ENCODE measurements at places on chromosomes 11 and 22.

DNA sequence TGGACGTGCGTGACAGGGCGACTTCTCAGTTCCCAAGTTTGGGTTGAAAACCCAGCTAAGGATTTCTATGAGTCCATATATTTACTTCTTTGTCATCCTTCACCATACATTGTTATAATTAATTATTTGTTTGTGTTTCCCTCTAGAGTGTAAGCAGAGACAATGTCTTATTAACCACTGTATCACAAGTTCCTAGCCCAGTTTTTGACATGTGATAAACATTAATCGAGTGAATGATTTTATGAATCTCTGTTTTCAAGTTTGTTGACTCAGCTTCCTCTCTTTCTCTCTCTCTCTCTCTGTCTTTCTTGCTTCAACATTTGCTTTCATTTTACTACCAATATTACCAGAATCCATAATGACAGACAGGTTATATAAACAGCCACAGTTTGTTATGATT, 1259.6 kb upstream of the TENM4 start:
- DNase-seq = no peak

- DNase-seq = no peak
These were observed 16.0 kb upstream of the FNBP4 start for GRCh38 chr11:47783087-47783610.

DNA sequence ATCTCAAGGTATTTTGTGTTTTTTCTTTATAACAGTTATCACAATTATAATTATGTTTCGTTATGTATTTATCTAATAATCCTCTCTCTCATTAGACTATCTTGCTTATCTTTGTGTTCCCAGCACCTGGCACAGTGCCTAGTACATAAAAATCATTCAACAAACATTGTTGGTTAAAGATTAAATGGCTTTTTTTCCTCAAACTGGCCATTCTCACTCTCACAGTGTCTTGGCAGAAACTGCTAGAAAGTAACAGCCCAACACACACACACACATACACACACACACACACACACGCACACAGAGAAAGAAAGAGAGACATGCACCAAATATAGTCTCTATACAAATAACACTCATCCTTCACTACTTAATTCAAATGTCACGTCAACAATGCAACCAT, 36.8 kb downstream of the OR10A6 start:
- no peak for DNase-seq

DNA sequence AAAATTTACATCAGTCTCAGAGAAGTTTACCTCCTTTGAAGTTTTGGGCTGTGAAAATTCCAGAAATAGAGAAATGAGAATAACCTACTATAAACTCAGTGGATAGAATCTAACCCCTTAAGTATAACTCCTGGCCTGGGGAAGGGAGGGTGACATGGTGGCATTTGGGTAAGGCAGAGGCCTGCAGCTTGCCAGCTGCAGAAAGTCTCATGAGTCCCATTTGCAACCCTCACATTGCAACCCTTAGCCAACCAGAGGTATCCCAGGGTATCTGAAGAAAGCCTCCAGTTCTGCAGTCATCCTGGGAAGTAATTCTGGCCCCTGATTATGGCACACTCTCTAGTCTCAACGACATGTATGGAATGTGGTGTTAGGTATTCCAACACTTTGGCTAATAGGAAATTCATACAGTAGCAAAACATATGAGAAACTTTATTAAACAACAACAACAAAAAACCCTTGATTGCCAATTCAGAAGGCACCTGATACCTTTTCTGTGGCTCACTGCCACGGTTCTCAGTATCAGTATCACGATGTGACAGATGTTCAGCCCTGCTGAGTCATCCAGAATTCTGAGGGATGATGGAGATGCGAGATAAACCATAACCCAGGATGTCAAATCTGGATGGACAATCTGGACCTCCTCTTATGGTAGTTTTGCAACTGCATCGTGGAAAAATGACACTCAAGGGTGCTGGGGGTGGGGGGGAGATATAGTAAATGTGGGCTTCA, 743.4 kb downstream of the NELL1 start:
- DNase-seq = no peak

- DNase-seq = no peak
These were observed 348.3 kb upstream of the B3GAT1 start for GRCh38 chr11:134760299-134760698.

DNA sequence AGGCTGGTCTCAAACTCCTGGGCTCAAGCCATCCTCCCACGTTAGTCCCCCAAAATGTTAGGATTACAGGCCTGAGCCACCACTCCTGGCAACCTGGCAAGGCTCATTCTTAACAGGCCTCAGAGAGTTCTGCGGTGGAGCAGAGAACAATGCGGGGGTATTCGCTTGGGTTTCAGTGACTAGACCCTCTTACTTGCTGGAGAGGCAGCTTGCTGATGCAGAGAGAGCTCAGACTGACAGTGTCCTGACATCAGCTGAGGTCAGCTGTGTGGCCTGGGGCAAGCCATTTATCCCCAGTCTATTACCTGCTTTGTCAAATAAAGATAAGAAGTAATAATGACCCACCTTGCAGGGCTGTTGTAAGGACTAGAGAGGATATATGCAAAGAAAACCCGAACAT, 40.3 kb upstream of the DMC1 start:
- DNase-seq = no peak

DNA sequence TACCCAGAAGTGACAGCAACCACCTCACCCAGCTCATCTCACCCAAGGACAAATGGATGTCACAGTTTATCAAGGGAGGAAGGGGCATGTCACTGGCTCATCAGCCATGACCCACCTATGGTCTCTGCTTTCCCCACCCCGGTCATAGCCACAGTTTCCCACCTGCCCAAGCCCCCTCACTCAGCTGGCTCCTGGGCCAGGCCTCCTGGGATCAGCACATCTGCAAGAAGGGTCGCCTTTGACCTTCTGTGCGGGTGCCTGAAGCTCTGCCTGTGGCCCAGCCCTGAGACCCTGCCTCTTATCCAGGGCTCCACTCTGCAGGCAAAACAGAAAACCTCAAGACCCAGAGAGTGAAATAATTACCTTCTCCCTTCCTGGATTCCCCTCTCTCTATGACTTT, 236.4 kb downstream of the BUD13 start:
- DNase-seq = no peak

DNA sequence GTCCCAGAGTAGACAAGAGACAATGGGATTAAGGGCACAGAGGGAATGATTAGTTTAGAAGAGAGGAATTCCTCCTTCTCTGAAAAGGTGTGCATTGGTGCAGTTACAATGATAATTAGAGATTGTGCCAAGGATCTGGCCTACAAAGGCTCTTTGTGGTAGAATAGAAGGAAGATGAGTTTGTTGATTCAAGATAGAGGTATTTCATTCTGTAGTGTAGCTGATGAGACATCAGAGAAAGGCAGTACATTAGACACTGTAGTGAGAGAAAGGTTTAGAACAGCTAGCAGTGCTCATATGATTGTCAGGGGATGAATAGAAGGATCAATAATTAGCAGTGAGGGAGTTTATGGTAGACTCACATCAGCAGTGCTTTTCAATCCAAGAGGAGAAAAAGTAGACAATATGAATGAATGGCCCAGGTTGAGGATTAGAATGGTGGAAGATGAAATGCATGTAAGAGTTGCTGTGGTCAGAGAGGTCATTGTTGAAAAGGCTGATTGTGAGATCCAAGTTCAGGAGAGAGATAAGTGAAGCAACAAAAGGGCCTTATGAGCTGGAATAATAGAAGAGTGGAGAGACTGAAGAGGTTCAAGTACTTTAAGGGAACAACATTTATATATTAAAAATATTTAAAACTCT, 28.9 kb downstream of the SIK2 start:
- peak; percentile 4 for DNase-seq

DNA sequence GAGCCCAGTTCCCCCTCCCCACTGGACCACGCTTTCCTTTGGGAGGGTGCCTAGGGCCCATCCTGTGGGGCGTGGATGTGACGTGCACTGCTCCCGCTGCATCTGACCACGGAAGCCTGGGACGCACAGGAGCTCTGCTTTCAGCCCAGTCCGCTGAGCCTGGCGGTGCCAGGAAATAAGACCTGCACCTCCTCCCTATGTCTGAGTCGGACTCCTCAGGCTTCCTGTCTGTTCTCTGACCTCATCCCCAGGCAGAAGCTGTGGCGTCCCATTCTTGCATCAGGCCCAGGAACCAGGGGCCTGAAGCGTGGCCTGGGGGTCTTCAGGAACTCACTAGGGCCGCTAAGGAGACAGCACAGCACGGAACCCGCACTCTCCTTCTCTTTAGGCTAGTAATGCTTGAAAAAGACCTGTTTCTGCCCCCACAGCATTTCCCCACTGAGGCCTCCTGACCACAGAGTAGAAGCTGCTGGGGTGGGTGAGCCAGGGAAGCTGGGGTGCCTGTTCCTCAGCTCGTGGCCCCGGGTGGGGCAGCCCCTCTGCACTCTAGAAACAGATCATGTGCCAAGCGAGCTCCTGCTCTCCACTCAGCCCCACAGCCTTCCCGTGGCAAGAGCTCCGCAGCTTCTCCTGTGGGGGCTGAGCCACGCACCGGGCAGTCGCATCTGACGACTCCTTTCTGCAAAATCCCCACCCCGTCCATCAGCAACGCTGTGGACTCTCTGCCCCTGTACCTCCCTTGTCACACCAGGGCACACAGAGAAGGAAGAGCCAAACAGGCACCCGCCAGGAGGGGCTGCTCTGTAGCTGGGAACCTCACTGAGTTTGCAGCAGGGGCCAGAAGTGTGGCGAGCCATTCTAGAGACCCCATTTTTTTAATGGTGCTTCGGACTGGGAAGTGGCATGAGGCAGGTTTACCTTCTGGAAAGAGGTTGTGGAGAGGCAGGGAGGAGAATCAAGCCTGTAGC, 22.6 kb downstream of the MOV10L1 start:
- peak; percentile 46 for DNase-seq

DNA sequence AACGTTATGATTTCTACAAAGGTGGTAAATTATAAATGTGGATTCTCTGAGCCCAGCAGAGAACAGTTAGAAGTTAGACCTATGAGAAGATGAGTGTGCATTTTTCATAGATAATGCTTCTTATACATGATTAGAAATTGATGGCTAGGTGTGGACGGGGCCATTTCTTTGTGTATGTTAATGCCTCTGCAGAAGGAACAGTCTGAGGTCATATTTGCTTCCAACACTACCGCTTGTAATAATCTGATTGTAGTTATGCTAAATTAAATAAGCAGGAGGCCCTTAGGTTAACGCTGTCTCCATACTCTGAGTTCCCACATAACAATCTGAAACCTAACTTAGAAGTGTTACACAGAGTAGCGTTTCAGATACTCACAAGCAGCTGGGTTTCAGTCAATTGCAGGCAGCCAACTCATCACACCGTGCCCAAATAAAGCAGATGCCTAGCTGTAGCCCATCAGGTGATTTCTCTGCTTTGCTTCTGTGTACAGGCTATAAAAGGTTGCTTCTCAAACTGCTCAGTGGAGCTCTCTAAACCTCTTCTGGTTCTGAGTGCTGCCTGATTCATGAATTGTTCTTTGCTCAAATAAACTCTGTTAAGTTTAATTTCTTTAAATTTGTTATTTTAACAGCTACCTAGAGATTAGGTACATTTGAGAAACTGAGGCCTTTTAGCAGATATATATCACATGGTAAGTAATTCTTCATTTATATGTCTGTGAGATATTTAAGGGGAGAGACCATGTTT, 638.8 kb upstream of the CCDC90B start:
- no peak for DNase-seq

- no peak for DNase-seq
These were observed 73.8 kb upstream of the ARFGAP3 start for GRCh38 chr22:42930810-42931420.

DNA sequence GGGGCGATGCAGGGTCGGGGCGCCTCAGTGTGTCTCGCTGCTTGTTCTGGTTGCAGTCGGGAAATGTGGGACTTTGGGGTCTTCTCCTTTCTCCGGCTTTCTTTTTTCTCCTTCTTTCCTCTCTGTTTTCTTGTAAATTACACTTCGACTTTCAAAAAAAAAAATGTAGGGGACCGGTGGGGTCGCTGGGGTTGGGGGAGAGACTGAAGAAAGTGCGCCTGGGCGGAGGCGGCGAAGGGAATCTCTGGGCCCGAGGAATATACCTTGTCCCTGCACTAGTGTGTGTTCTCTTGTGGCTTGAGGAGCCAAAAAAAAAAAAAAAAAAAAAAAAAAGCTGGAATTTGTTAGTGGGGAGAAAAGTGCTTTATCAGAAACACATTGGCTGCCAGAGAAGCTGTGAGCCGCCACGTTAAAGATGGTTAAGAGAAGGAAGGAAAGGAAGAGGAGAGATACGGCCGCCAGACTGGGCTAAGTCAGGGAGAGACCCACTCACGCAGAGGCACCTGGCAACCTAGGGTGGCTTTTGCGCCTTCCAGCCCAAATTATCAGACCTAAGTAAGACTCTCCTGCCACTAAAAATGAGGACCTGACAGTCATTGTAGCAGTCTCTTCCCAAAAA, 8.4 kb upstream of the FLI1 start:
- no peak for DNase-seq

GRCh38 chr11:106231591-106231990, 154.1 kb downstream of the AASDHPPT start:
- DNase-seq = no peak

DNA sequence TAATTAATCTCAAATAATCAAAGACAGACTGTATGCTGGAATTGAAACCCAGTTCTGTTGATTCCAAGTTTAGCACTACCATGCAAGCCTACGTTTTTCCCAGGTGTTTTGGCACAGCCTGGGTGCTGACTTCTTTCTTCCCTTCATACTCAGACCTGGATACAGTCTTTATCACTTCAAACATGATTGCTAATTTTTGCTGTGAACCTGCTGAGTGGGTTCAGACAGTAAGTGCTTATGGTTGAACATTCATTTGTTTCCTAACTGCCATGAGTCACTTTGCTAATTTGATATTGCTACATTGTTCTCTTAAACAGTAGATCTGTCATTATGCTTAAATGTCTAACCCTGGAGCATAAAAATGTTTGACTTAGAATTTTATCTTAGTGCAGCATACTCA, 12.2 kb downstream of the PAAF1 start:
- DNase-seq = no peak

DNA sequence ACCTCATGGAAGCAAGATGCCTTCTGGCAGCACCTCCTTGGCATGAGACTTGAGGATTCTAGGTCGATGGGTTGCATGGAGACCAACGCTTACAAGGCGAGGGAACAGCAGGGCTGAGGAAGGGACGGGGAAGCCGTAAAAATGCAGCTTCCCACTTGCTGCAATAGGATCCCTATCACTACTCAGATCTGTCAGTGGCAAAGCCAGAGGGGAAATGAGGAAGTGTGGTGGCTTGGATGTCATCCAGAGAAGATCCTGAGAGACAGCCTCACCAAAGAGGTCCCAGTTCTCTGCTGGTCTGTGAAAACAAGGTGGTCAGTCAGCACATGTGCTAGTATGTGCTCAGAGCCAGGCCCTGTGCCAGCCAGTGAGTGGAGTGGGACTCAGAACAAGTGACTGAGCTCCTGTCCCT, 22.2 kb downstream of the CYB5R2 start:
- DNase-seq = no peak

DNA sequence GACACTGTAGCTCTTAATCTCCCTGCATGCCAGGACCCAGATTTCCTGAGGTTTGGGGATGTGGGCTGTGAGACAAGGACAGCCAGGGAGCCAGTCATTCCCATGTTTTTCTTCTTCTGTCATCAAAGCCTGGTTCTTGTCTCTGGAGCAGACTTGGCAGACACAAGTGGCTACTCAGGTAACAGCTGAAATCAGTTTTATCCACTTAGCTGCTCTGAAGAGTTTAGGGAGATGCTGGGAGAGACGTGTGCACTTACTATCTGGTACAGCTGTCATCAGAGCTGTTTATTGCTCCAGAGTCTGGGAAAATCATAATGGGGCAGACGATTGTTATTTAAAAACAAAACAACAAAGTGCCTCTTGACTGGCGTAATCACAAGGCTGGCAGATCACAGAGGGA, 56.6 kb downstream of the CSNK2A3 start:
- no peak for DNase-seq
